ENCODE measurements at places on chromosomes 1 and 21.

DNA sequence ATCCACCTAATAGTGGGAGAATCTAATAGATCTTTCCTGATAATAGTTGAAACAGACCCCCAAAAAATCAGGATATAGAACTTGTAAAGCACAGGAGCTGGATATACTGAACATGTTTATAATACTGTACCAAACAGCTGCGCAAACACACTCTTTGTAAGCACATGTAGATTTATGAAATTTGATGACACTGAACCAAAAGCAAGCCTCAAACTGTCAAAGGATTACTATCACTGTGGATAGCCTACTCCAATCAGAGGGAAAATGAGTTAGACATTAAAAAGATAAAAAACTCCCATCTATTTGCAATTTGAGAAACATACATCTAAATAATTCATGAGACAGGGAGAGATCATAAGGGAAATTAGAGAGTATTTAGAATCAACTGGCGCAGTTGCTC, 26.1 kb downstream of the RCAN3 start:
- DNase-seq: no peak

GRCh38 chr1:48676822-48677221, 99.9 kb downstream of the BEND5 start:
- no peak for DNase-seq

DNA sequence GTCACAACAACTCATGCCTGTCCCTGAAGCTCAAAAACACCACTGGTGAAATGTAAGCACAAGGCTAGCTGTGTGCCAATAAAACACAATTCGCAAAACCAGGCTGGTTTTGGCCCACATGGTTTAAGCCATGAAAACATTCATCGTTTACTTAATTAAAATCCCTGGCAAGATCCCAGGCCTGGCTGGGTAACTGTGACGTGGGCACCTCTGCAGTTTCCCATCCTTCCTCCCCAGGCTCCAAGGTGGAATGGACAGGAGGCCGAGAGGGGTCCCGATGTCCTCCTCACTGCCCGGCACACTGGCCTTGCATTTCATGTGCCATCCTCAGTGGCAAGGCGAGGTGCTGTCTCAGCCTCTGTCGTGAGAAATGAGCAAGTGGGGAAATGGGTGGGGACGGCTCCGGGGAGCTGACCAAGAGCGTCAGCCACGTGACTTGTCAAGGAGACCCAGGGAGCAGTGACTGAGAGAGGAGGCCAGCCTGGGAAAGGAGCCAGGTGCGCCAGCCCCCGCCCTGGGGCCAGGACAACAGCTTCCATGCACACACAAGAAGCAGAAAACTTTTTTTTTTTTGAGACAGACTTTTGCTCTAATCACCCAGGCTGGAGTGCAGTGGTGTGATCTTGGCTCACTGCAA, 153.1 kb upstream of the RAB4A start:
- DNase-seq: no peak

DNA sequence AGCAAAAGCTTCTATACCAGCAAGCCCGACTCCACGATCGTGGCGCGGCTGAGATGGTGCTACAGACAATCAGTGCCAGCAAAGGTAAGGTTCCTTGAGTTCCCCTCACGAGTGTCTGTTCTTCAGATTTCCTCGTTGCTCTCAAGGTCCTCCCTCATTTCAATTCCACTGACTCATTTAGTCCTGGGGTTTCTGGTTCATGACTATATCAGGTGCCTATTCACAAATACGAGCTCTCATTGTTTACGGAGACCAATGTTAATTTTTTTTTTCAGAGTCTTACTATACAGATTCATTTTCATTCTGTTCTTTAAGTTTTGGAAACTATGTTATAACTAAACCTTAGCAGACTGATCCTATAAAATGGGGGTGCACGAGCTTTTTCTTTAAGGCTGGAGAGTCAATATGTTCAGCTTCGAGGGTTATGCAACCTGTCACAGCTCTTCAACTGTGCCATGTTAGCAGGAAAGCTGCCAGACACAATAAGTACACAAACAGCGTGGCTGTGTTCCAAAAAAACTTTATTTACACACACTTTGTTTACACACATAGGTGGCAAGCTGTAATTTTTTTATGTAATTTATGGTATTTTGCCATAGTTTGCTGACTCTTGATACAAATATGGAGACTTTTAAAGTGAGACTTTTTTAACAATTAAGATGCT, 134.3 kb downstream of the ZP4 start:
- DNase-seq: no peak

DNA sequence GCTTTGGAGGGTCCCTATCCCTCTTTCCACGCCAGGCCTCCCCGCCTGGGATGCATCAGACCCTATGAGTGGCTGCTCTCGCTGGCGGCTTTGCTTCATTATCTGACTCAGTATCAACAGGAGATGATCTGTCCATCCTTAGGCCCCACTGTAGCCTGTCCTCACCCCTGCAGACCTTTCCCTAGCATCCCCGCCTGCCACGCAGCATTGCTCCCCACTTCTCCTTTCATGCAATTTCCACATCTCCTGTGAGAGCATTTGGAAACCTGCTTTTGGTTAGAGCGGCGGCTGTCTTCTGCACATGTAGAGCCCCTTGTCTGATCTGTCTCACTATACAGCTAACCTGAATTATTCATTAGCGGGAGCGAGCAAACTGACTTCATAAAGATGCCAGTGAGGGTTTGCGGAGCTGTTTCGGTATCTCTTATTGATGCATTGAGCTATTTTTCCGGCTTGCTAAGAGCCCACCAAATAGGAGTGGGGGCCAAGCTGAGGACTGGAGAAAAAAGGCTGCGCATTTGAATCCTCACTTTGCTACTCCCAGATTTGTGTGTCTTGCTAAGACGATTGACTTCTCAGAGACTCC, 40.0 kb upstream of the ATP2B4 start:
- DNase-seq: no peak

GRCh38 chr21:38470755-38471154, 27.5 kb downstream of the ERG start:
- no peak for DNase-seq

- no peak for DNase-seq
These were observed 57.8 kb downstream of the SIK1 start for GRCh38 chr21:43369124-43369523.

DNA sequence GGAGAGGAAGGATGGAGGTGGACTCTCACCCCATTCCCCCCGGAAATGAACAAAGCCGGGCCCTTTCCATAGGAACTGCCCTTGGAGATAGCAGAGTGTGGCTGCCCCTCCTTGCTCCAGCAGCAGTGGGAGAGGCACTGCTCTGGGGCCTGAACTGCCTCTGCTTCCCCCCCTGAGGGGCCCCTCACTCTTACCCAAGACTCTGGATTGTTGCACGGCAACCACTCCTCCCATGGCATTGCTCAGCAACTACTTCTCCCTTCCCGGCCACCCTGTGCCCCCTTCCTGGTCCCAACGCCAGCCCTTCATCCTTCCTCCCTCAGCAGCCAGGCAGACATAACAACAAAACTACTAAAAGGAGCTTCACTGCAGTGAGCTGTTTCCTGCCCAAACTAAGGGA, 3.0 kb upstream of the ACKR1 start:
- DNase-seq: no peak

DNA sequence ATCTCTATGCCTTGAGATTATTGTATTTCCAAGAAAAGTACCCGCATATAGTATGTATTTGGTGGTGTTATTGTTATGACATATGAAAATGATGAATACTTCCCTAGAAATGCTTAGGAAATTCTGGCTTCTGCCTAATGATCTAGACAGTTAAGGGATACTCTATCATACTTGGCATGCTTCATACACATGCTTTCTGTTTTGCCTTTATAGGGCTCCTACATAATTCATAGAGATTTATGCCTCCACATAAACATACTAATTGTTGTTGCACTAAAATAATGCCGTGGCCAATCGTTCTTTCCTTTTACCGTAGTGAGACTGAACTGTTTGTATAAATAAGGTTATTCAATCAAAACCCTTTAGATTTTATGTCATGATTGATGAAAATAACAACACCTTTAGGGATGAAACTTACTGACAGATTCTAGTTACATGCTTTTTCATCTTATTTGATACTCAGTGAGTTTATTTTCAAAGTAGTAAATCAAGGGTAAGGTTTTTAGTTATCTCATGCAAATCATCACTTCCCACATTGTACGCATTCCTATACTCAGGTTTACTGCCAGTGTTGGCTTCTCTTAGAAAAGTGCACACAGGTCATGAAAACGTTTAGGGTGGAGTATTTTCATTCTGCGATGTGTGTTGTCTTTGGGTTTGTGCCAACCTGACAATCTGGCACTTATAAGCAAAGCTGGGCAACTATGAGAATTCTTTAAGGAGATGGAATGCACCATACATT, 40.5 kb upstream of the SCYL3 start:
- no peak for DNase-seq

GRCh38 chr1:10969267-10969970, 43.0 kb upstream of the TARDBP start:
- DNase-seq: no peak

GRCh38 chr1:80534606-80535360, 1266.0 kb upstream of the ADGRL2 start:
- DNase-seq: no peak

DNA sequence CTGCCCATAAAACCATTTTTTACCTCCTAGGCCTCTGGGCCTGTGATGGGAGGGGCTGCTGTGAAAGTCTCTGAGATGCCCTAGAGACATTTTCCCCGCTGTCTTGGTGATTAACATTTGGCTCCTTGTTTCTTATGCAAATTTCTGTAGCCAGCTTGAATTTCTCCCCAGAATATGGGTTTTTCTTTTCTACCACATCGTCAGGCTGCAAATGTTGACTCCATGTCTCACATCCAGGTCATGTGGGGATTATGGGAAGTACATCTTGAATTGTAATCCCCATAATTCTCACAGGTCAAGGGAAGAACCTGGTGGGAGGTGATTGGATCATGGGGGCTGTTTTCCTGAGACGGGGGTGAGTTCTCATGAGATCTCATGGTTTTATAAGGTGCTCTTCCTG, 603.2 kb downstream of the SMYD3 start:
- DNase-seq: no peak

DNA sequence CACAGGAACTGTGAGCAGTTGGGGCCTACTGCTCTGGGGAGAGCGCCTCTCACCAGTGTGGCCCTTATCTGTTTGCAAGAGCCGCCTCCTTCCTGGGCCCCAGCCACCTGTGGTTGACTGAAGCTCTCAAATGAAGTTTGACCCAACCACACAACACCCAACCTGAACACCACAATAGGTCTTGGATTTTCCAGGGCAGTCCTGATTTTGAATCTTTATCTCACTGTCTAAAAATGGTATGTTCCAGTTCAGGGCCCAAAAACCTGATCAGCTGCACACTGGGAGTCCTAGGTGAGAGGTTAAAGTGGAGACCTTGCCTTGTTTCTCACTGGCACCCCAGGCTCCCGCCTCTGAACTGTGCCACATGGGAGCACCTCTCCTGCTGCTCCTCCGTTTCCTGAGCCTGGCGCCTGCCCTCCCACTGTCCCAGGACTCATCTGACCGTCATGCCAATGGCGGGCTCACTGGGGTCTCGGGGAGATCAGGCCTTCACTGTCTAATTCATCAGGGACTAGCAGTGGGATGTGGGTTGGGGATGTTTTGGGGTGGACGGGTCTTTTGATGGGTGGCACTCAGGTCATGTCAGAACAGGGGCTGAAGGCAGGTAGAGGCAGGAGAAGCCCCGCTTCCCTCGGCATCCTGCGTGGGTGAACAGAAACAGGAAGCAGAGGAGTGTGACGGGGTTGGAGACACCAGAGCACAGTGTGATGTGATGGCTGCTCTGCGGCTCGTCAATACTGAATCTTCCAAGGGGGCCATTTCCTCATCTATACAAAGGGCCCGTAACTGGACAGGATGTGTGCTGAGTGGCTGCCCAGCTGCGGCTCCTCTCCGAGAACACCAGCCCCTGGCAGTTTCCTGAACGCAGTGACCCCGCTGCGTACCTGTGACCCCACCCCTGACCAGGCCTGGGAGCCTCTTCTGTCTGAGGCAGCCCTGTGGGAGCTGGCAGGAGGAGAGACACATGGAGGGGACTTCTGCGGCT, 59.6 kb upstream of the ITPKB start:
- DNase-seq: peak; percentile 42

- DNase-seq: no peak
These were observed 13.3 kb downstream of the PLPPR5 start for GRCh38 chr1:98991127-98992012.

DNA sequence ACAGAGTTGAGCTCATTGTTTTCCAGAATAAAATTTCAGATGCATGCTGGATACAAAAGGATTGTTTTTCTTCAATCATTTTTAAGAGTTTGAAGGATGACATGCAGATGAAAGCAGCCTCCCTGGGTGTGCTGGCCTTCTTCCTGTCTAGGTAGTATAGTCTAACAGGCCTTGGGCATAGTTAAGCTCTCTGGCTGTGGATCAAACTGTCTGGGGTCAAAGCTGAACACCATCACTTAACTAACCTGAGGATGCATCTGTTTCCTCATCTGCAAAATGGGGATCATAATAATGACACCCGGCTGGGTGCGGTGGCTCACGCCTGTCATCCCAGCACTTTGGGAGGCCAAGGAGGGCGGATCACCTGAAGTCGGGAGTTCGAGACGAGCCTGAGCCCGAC, 6.0 kb upstream of the TIE1 start:
- DNase-seq: no peak

GRCh38 chr21:27371975-27372331, 405.1 kb upstream of the ADAMTS5 start:
- DNase-seq: no peak

DNA sequence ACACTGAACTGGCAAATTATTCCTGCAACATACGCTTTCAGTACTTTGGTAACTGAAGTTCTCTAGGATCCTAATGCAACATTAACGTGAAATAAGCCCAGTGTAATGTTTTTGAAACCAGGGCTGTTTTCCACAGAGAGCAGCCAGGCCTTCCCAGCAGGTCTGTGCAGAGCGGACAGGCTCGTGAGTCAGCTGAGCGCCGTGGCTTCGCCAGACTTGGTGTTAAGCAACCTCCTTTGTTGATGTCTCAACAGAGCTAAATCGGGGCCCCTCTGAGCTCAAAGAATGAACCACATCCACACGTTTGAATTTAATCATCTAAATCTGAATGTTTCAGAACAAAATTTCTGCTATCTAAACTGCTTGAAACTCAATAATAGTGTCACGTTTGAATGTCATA, 181.8 kb upstream of the FMN2 start:
- no peak for DNase-seq

DNA sequence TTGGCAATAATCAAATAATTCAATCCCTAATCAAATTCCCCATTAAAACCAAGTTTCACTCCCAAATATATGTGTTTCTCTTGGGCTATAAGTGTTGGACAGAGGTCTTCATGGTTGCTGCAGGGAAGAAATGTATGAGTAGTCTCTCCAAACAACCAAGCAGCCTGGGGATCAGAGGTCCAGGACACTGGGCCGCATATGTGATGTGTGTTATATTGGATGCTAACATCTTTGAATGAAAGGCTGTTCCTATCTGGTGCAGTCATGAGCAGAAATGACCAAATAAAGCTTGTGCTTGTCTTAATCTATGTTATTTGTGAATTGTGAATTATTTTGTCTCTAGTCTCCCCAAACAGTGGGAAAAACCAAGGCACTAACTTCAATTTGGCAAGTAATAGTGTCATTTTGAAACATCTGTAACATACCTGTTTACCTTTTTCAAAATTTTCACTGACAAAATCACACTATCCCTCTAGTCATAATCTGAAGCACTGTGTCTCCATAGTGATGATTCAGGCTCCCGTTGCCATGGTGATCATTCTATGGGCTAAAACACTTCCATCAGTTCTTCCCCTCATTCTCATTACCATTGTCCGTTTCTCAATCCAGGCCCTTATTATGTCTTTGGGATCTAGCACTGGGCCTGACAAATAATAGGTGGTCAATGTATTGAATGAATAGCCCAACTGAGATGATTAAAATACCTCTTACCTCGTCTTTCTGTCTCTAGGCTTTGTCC, 12.5 kb upstream of the TADA1 start:
- no peak for DNase-seq
